ENCODE measurements at places on chromosomes 2 and 18.

DNA sequence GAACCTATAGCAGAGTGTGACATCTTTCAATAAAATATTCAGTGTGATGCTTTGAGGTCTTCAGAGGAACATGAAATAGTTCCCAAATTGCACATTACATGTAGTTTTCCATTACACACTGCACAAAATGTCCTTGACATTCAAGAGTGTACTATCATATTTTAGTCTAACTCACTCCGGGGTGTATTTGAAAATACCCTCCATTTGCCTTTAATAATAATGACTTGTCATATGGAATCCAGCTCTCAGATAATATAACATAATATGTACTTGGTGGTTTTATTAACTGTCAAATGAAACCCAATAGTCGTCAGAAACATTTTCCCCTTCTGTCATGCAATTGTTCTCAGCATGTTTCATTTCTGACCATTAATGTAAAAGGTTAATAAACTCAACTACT is 176.7 kb upstream of the CDH19 start:
- no peak for DNase-seq

GRCh38 chr2:237859082-237859433 is 365 bp upstream of the RAMP1 start:
- DNase-seq: no peak

DNA sequence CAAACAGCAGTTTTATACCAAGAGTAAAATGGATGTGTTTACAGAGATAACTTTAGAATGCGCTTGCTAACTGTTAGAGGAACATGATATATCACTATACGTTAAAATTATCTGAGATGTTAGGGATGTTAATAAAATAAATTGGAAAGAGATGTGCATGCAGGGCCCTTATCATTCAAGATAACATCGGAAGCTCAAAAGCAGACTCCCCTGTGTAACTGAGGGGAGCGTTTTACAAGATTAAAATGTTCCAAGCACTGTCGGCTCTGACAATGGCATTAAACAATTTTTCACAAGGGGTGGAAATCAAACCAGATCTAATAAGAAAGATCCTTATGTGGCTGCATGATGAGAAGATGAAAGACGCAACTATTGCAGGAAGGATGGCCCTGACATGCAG is 53.3 kb upstream of the DCC start:
- DNase-seq: no peak

- DNase-seq: no peak
These were observed 56.3 kb upstream of the AFF3 start for GRCh38 chr2:100198461-100199230.

- no peak for DNase-seq
These were observed 151.3 kb downstream of the KCTD1 start for GRCh38 chr18:26397019-26397418.

DNA sequence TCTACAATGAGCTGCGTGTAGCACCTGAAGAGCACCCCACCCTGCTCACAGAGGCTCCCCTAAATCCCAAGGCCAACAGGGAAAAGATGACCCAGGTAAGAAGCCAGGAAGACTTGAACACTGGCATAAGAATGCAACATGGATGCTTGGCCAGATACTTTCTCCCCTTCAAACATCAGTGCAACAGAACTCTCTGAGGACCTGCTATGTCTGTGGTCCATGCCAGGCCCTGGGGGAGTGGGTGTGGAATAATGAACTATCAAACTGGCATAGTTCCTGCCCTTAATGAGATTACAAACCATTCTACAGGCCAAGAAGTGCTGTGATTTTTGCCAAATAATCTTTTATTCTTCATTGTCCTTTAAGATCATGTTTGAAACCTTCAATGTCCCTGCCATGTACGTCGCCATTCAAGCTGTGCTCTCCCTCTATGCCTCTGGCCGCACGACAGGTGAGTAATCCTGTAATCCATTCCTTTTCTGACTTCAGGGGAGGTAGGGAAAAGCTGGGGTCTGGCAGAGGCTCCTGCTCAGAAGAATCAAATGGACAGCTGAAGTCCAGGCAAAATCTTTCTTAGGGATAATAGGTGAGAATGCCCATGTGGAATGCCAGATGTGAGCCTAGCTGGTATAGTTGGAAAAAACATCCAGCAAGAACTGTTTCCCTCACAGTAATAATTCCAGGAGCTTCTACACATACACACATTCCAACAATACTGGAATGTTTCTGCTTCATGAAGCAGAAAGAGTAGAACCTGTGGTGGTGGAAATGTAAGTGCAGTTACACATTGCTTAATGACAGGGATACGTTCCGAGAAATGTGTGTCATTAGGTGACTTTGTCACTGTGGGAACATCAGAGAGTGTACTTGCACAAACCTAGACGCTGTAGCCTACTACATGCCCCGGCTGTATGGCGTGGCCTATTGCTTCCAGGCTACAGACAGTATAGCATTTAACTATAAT is 16.2 kb downstream of the ACTG2 start:
- no peak for DNase-seq

- no peak for DNase-seq
These were observed 30.4 kb downstream of the TOGARAM2 start for GRCh38 chr2:29011418-29012060.

DNA sequence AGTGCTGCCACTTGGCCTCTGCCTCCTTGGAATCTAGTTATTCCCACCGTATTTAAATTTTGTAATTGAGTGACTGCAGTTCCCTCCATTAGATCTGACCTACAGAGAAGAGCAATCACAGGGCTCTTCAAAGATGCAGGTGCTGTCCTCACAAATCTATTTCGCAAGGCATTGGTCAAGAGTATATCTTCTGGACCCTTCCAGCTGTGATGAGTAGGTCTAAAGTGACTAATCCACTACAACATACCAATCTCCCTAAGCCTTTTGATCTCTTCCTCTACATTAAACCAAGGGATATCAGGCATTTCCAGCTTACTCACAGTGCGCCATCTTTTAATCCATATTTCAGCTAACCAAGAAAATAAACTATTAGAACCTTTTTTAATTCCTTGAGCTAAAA is 65.1 kb upstream of the COL3A1 start:
- DNase-seq: no peak

- DNase-seq: no peak
These were observed 287.6 kb downstream of the MYCN start for GRCh38 chr2:16227811-16228462.

GRCh38 chr2:7844414-7844965 is 837.4 kb upstream of the ID2 start:
- no peak for DNase-seq

GRCh38 chr18:47248604-47249313 is 2.7 kb downstream of the SKOR2 start:
- DNase-seq: no peak

DNA sequence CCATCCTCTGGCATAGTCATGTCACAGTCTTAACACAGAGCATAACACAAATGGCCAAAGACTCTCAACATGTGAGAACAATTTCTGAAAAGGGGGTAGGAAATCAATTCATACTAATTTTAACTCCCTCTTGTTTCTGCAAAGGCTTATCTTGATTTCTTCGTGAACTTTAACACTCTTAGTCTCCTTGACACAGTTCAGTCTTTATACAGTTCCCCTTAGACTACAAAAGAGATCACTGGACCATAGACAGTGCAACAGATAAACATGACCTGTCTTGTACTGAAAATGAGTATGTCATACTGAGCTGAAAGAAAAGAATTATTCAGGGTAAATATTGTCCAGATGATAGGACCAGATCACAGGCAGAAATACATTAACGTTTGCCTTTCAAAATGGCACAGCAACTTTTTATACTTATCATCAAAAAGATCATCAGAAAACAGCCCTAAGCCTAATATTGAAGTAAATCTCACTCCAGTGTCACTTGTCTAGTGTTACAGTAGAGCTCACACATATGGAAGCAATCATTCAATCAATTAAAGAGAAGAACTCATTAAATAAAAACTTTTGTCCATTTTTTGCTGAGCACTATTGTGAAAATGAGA is 56.4 kb upstream of the VRK2 start:
- no peak for DNase-seq

- no peak for DNase-seq
These were observed 5.8 kb upstream of the ITGAV start for GRCh38 chr2:186584053-186584452.

DNA sequence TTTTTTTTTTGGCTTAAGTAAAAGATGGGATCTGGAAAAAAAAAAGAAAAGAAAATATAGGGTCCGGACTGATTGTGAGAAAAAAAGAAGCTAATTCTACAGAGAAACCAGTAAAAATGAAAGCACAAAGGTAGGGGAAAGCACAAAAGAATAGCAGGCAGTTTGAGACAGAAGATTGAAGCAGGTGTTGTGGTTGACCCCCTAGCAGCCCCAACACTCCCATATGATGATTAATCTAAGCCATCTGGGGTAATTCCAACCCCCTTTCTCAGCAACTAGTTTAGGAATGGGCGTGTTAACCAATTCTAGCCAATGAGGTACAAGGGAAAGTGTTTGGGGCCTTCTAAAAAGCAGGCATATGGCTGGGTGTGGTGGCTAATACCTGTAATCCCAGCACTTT is 77.0 kb downstream of the MBD2 start:
- DNase-seq: no peak

DNA sequence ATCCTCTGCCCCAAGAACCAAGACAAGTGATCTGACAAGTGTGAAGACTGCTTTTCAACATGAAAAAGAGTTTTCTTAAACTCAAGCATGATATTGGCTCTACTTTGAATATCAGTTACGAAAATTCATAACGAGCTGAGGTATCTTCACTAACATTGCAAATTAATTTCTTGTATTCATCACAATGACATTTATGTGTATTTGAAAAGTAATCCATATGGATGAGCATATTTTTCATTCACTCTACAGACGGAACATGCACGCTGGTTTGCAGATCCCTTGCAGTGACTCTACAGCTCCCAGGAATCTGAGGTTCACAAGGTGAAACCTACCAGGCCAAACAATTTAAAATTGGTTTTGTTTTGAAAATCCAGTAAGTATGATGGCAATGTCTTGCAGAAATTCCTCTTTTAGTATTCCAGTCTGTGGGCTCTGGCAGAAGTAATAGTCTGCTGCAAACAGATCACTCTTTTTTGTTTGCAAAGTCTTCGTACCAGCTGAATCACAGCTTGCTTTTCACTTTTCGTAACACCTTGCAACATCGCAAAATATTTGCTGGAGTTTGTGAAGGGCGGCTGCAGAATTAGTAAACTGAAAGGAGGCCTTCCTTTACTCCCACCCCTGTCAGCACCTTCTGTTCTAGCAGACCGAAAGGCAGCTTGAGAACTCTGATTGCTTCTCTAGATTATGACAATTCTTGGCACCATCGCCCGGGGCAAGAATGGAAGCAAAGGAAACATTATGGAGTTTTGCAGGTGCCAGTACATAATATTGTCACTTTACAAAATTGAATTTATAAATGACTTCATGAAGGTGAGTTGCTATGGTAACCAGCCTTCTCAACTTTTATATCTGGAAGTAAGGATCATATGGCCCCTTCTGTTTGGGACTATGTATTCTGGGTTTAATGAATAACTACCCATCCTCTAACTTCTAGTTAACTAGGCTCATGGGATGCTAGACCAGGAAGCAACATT is 168.7 kb downstream of the TMEM247 start:
- DNase-seq: no peak

- no peak for DNase-seq
These were observed 65.8 kb downstream of the BOD1L2 start for GRCh38 chr18:57212678-57213077.

DNA sequence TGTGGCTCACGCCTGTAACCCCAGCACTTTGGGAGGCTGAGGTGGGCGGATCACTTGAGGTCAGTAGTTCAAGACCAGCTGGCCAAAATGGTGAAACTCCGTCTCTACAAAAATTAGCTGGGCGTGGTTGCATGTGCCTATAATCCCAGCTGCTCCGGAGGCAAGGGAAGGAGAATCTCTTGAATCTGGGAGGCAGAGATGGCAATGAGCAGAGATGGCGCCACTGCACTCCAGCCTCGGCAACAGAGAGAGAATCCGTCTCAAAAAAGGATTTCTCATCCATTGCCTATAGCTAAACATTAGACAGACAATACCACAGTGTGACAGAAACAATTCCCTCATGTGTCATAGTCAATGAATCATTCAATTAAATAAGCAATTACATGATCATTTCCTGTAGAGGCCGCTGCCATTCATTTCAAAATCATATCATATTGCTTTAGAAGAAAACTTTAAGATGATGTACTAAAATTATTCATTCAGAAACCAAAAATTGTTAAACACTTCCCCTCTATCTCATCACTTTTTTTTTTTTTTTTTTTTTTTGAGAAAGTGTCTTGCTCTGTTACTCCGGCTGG is 69.5 kb upstream of the TGIF1 start:
- no peak for DNase-seq

GRCh38 chr2:23826040-23826439 is 100.9 kb downstream of the ATAD2B start:
- DNase-seq: no peak

Measured in astrocyte of the cerebellum (primary cell).